T-helper 9 cell (primary cell): ENCODE measurements at places on chromosomes 11 and 22.

GRCh38 chr22:22944268-22944985 lies 56.8 kb downstream of the IGLL5 start:
- no peak for DNase-seq

GRCh38 chr11:129209891-129210830 lies 18.0 kb upstream of the ARHGAP32 start:
- DNase-seq = no peak

GRCh38 chr22:28015046-28015425 lies 96.0 kb upstream of the PITPNB start:
- no peak for DNase-seq

- DNase-seq = no peak
These were observed 56.5 kb upstream of the PRR5 start for GRCh38 chr22:44645531-44645930.

DNA sequence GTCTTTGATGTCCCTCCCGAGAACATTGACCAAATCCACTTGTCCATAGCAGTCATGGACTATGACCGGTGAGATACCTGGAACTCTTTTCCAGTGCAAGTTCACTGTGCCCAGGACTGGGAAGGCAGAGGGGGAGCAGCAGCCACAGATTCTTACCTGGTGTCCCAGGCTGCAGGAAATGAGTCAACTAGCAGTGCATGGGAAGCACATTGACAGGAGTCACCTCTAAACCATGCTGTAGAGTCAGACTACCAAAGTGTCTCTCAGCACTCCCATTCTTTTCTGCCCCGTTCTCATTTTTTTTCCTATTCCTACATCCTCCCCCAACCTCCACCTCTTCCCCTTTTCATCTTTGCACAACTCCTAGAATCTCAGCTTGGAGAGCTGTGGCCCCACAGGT lies 67.2 kb upstream of the OLFML1 start:
- DNase-seq = no peak

DNA sequence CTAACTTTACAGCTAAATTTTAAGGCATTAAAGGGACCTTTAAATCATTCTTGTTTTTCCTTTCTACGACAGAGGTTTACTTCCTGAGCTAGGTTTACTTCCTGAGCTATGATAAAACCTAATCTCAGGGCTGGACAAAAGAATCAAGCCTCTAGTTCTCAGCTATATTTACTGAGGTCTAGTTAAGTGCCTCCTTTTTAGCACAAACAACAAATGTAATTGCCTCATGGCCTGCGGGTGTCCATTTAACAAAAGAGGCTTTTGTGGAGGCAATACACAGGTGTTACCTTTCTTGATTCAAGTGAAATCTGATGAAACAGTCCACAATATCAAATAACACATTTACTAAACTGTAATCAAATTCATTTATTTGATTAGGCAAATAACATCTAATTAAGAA lies 67.3 kb downstream of the IMMP1L start:
- DNase-seq = no peak

- no peak for DNase-seq
These were observed 2.7 kb downstream of the FREY1 start for GRCh38 chr11:45904309-45904915.

DNA sequence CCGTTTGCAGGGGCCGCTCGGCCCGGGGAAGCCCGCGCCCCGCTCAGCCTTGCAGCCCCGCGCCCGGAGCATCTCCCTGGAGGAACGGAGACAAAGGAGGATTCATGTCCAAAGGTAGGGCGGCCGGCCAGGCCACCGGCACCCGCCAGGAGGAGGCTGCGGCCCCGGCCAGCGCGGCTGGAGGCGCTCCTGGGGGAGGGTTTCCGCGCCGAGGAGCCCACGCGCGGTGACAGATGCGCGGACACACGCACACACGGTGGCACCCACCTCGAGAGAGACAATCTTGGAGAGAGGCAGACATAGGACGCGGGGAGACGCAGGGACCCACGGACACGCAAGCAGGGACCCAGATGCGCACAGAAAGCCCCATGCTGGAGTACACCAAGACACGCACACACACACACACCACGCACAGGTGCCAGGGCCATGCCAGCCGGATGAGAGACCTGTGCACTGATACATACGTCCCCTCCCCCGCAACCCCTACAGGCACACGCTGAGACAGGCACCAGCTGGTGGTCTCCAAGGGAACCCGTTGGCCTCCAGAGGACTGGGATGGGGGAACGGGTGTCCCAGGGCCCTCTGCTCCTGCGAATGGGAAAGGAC lies 7.8 kb downstream of the SEPTIN3 start:
- no peak for DNase-seq

DNA sequence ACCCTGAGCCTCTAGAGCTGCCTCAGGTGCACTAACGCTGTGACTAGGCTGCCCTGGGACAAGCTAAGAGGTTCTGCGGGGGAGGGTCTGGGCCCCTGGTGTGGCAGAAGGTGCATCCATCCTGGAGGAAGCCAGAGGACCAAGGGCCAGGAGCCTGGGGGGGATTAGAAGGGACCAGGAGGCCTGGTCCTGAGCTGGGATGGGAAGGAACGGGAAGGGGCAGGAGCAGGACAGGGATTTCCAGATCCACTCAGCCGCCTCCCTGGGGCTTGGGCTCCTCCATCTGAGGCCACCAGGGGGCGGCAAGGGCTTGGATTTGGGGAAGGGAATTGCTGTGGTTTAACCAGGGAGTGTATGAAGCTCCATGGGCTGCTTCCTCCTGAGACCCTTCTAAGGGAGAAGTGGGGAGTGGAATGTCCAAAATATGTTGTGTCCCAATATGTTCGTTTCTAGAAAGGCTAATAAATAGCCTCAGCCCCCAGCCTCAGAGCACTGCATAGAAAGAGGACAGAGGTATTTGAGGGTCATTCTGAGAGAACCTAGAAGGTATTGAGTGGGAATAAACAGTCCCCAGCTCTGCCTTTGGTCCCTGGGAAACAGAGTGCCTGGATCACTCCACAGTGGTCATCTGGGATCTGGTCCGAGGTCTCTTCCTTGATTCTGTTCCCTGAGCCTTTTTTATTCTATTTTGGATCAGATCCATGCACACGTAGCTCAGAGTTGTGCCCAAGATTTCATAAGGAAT lies 17.4 kb upstream of the PRAME start:
- peak; percentile 11 for DNase-seq

- DNase-seq = no peak
These were observed 12.3 kb downstream of the MRGPRG start for GRCh38 chr11:3206156-3206921.

DNA sequence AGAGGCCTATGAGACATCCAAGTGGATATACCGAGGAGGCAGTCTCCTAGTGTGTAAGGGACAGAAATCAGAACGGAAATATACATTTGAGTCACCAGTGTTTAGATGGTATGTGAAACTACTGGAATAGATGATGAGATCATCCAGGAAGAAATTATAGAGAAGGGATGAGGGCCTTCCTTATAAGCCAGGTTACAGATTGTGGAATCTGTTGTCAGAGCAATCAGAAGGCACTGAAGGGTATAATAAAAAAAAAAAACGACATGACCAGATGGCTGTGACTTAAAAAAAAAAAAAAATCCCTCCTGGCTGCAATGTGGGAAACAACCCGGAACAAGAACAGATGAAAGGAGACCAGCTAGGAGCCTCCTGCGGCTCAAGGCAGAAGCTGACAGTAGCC lies 2.7 kb downstream of the MAJIN start:
- DNase-seq = no peak

DNA sequence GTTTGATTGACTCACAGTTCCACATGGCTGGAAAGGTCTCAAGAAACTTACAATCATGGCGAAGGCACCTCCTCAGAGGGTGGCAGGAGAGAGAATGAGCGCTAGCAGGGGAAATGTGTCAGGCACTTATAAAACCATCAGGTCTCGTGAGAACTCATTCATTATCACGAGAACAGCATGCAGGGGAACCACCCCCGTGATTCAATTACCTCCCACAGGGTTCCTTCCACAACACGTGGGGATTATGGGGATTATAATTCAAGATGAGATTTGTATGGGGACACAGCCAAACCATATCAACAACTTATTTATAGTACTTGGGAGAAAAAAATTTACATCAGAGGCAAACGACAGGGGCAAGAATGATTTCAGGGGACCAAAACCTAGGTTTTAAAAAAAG lies 3.0 kb downstream of the ME3 start:
- no peak for DNase-seq

GRCh38 chr11:12120031-12121008 lies 9.9 kb downstream of the MICAL2 start:
- no peak for DNase-seq

GRCh38 chr11:119092880-119093842 lies 8.5 kb downstream of the HMBS start:
- no peak for DNase-seq

- no peak for DNase-seq
These were observed 6.9 kb downstream of the MCAT start for GRCh38 chr22:43136255-43136654.

- DNase-seq = no peak
These were observed 11.2 kb downstream of the NLRP14 start for GRCh38 chr11:7031471-7031871.

GRCh38 chr11:118153516-118153915 lies 893 bp upstream of the SCN4B start:
- no peak for DNase-seq

DNA sequence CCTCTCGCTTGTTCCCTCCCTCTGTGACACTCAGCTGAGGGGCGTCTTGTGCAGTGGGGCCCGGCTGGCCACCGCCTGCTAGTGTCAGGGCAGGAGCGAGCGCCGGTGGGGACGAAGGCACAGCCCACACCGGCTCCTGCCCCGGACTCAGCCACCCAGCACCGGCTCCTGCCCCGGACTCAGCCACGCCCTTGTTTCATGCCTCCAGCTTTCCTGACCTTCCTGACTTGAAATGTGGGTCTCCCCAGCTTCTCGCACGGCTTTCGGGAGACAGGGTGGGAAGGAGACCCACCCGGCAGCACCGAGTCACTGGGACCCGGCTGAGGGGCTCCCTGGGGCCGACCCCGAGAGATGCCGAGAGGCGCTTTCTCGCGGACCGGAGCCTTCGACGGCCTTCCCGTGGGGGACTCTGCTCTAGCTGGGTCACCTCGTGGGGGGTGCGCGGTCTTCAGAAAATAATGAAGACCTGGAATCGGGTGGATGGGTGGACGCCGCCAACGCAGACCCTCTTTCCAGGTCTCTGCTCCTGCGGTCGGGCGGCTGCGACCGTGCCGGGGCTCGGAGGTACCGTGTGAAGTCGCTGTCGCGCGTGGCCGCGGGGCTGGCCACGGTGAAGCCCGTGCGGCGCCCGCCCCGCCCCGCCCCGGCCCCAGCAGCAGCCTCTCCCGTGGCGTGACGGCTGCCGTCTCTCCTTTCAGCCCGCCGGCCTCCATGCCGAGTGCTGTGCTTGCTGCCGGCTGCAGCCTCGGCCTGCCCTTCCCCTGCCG lies 10.2 kb downstream of the GLB1L2 start:
- no peak for DNase-seq
